ENCODE measurements at places on chromosomes 16 and 17. TPM values are rescaled to one million over a fixed set of nuclear protein-coding genes. Genes with fewer than 3 reads are reported as not detected.

Gene APOH
- total RNA-seq, result not detected

Gene AOC2
- total RNA-seq, result 2.2 TPM

Gene TPSD1
- total RNA-seq, result 7.1 TPM

Gene CFAP52
- total RNA-seq, result 2.5 TPM

Gene ACSM5
- 2.9 TPM for total RNA-seq

Gene DPEP2
- 2.0 TPM for total RNA-seq

Gene NKD1
- 1.7 TPM for total RNA-seq

Gene NUBP2
- 40.8 TPM for total RNA-seq

Gene KRTAP1-1
- not detected for total RNA-seq

Gene ABCC6
- total RNA-seq, result 0.49 TPM

Gene ABCC12
- not detected for total RNA-seq

Gene SALL1
- total RNA-seq, result 6.9 TPM

Gene RRN3
- total RNA-seq, result 24.8 TPM
